Amygdala (tissue), 56 donors: ENCODE measurements at places on chromosomes 4 and X.

DNA sequence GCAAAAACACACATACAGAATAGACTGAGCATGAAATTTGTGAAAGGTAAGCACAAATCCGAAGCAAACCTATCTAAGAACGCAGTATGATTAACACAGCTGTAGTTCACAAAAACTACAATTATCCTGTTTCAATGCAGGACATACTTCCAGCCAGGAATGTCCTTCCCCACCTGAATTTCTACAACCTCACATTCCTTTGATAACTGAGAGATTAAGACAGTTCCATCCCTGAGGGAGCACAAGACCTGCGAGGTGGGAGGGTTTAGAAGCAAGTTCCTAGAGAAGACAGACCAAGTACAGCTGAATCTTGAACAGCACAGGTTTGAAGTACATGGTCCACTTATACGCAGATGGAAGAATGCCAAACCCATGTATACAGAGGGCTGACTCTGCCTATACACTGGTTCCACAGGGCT is 10.6 kb downstream of the ABCG2 start:
- no peak for DNase-seq

DNA sequence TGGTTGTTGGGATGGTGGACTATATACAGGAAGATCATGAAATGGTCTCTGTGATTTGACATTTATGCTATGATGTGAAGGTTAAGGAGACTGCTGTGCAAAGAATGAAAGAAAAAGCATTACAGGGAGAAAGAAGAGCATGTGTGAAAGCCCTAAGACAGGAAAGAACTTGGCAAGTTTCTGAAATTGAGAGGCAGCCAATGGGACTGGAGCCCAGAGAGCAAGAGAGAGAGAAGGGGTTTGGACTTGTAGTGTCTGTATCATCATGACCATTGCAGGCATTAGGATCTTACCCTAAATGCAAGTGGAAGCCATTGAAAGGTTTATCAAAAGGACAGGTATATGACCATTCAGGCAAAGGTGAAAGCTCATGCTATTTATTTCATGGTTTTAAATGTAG is 147.1 kb downstream of the NAA11 start:
- DNase-seq, result no peak

GRCh38 chr4:185016946-185017758 is 1.1 kb upstream of the HELT start:
- no peak for DNase-seq

DNA sequence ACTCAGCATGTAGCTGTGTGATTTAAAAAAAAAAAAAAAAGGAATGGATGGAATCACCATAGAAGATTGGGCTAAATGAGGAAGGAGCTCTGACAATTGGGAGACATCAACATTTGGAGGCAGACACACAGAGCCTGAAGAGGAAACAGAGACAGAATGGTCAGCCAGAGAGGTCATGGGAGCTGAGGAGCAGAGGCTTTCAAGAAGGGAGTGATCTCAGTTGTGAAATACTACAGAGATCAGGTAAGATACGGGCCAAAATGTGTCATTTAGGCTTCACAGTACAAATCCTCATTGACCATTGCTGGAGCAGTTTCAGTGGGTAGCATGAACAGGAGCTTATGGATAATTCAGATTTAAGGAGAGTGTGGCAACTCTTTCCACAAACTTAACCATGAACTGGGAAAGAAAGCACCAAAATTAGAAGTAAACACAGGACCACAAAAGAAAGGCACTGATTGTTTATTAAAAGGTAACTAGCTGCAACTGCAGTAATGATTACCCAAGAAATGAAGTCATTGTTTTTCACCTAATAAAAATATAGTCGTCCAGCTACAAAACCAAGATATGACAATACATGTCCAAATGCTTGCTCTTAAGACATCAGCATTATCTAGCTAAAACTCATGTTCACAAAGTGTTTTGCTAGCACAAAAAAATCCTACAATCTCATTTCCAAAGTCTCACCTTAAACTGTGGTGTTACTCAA is 203.2 kb downstream of the DHX15 start:
- no peak for DNase-seq

DNA sequence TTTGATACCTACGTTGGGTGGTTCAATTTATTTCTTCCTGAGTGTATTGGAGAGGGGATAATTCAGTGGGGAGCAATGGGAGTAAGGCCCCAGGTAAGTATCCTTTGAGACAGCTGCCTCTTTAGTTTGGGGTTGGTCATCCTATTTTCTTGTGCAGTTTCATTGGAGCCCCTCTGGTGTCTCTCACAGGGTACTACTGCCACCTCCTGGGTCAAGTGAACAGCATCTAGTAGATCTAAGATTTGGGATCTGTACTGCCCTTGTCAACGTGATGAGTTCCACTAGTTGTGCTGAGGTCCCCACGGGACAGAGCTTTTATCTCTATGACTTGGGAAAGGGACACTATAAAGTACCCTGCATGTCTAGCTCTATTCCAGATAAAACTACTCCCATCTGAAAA is 80.6 kb downstream of the PBDC1 start:
- no peak for DNase-seq
